ENCODE measurements at places on chromosomes 3 and 15. TPM values are rescaled to one million over a fixed set of nuclear protein-coding genes. Genes with fewer than 3 reads are reported as not detected.

DNA sequence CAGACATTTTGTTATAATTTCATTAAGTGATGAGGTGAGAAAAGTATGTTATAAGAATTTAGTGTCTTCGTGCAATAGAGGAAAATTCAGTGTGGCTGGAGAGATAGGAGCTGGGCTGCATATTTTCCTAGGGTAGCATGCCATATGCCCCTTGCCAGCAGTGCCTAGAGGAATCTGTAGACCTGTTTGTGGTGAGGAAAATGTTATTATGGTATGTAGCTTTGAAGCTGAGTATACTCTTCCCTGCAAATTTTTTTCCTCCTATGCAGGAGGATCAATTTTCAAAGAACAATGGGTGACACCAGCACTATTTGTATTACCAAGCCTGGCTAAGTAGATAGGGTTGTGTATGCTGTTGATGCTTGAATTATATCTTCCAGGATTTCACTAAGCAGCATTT is 200.6 kb downstream of the EDEM1 start:
- peak; percentile 77 for DNase-seq

GRCh38 chr3:170003881-170004356 is 33.9 kb upstream of the GPR160 start:
- DNase-seq: no peak

GRCh38 chr3:24434651-24435050 is 60.0 kb downstream of the THRB start:
- no peak for DNase-seq

- no peak for DNase-seq
Measured at GRCh38 chr3:173615661-173616060, 218.1 kb downstream of the NLGN1 start.

DNA sequence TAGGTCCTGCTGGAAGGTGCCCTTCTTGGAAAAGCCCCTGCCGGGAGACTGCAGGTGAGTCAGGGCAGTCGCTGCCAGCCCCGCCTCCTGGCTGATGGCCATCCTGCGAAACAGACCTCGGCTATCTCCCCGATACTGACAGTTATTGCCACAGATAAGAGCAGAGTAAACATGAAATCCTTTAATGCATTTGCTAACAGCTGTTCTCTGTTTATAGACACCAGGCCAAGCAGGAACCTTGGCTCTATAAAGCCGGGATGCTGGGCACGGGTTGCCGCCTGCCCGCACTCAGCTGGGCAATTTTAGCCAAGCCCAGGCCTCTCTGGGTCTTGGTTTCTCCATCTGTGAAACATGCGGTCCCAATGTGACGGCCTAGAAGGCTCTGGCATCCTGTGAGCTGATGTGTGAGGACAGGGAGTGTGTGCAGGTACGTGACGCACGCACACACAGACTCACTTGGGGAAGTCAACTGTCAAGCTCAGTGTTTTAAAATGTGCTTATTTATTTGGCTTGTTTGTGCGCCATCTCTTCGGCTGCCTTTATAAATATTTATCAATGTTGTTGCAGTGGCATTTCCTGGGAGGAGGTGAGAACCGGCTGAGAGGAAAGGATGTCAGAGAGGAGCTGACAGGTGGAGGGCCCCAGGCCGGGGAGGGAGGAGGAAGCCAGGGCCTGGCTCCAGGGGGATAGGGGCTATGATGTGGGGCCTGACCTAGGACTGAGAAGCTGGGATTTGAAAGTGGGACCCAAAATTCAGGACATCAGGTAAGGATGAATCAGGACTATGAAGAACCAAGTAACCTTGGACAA is 50.8 kb upstream of the PRR23E start:
- peak; percentile 14 for DNase-seq

GRCh38 chr3:119632216-119632615 is 28.2 kb downstream of the POPDC2 start:
- DNase-seq: no peak

Gene ZNF501
- not detected for total RNA-seq

Data from PC-3 (cell line).